Left ventricle myocardium inferior (tissue), 1 donor: ENCODE measurements at places on chromosomes 7 and 10. TPM values are rescaled to one million over a fixed set of nuclear protein-coding genes. Genes with fewer than 3 reads are reported as not detected.

The MYL10 gene
- not detected for total RNA-seq

The UPK3B gene
- 0.49 TPM for total RNA-seq

- DNase-seq, result no peak
Measured at GRCh38 chr10:133216776-133217175, 13.2 kb upstream of the UTF1 start.

- no peak for DNase-seq
Measured at GRCh38 chr10:46264737-46265368, 21.9 kb upstream of the ANTXRL start.

GRCh38 chr7:68279827-68280400, 1283.3 kb downstream of the TYW1 start:
- DNase-seq, result no peak

- no peak for DNase-seq
Measured at GRCh38 chr10:31657434-31657872, 271.2 kb downstream of the ARHGAP12 start.

DNA sequence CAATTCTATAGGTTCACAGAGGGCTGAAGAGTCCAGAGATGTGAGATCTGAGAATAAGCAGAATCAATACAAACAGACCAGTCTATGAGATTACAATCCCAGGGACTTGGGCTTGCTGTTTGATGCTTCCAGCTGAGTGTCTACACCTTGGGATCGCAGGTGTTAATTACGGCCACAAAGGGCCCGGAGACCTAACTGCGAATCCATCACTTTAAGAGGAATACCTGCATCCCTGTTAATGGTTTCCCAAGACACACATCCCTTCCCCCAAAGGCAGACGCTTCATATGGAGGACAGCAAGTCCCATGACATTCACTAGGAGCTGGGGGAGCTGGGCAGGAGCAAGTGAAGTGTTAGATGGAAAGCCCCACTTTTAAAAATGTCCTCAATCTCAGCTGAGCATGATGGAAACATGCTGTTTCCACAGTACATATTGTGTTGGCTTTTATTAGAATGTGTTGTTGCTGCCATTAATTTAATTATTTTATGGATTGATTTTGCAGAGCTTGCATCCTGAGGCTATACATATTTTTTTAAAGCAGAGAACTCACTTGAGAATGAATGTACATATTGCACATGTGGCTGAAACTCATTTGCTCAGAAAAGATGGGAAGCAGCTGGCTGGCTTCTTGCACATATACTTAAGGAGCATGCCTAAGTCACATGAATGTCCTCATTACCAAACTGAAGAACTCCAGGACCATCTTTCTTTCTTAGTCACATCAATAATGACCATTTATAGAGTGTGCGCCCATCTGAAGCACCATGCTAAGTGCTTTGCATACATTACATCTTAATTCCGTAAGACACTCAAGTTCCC, 151.3 kb downstream of the NEBL start:
- no peak for DNase-seq
